A549 treated with RU486 at 1 μM for 4 hours (cell line): ENCODE measurements at places on chromosomes 4 and X. TPM values are rescaled to one million over a fixed set of nuclear protein-coding genes. Genes with fewer than 3 reads are reported as not detected.

The CD38 gene
- total RNA-seq = 7.6 to 14.1 TPM (median 10.1 TPM) in 5 replicates

The NDUFC1 gene
- 65.0 to 86.0 TPM (median 76.1 TPM) in 5 replicates for total RNA-seq

The DGAT2L6 gene
- not detected in 5 replicates for total RNA-seq

The TIGD4 gene
- 0.12 to 0.25 TPM (median 0.23 TPM) in 4 of 5 replicates, not detected in the other for total RNA-seq

The GNRHR gene
- total RNA-seq = not detected in 5 replicates

The RBMXL3 gene
- not detected in 5 replicates for total RNA-seq

The DGKK gene
- 0.02 TPM in 1 of 5 replicates, not detected in the others for total RNA-seq

The SYN1 gene
- total RNA-seq = 0.11 to 0.31 TPM (median 0.21 TPM) in 5 replicates

The DOK7 gene
- 0.27 to 0.75 TPM (median 0.45 TPM) in 5 replicates for total RNA-seq

The USP11 gene
- total RNA-seq = 48.3 to 54.7 TPM (median 52.1 TPM) in 5 replicates

The CLDN34 gene
- total RNA-seq = not detected in 5 replicates

The PDE6B gene
- not detected in 5 replicates for total RNA-seq

The AMBN gene
- not detected in 5 replicates for total RNA-seq

The RBM47 gene
- total RNA-seq = 14.8 to 24.3 TPM (median 23.5 TPM) in 5 replicates

The IGFBP7 gene
- 183 to 331 TPM (median 258 TPM) in 5 replicates for total RNA-seq

The YIPF6 gene
- 28.2 to 36.7 TPM (median 30.7 TPM) in 5 replicates for total RNA-seq

The PACRGL gene
- 11.3 to 16.2 TPM (median 13.2 TPM) in 5 replicates for total RNA-seq

The GSX2 gene
- total RNA-seq = not detected in 5 replicates

The FGA gene
- total RNA-seq = 7.1 to 11.3 TPM (median 7.9 TPM) in 5 replicates

The CT45A2 gene
- not detected in 5 replicates for total RNA-seq

The USP26 gene
- total RNA-seq = not detected in 5 replicates
